NCI-H1930 (cell line): ENCODE measurements at places on chromosomes 6 and 20.

GRCh38 chr20:58109126-58109880, 119.2 kb downstream of the ANKRD60 start:
- no peak for DNase-seq

DNA sequence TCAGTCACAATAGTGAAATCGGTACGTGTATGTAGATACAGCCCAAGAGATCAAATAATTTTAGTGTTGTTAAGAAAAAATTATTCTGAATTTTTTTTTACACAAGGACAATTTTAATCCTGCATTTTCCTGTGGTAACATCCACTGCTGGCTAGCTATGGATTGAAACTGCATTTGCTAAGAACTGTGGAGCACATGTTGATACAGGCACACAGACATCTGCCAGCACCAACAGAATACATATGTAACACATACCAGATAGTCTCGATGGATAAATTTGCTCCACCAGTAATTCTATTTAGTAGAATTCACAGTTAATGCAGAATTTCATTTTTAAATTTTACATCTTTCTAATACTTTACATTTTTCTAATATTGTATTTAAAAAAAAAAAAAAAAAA, 2.2 kb downstream of the ASIP start:
- DNase-seq: no peak

GRCh38 chr6:46848684-46849360, 55.6 kb downstream of the MEP1A start:
- DNase-seq: peak; percentile 78

GRCh38 chr6:3633711-3634110, 117.8 kb downstream of the PXDC1 start:
- no peak for DNase-seq

GRCh38 chr6:4399656-4400055, 264.3 kb upstream of the ECI2 start:
- DNase-seq: no peak

DNA sequence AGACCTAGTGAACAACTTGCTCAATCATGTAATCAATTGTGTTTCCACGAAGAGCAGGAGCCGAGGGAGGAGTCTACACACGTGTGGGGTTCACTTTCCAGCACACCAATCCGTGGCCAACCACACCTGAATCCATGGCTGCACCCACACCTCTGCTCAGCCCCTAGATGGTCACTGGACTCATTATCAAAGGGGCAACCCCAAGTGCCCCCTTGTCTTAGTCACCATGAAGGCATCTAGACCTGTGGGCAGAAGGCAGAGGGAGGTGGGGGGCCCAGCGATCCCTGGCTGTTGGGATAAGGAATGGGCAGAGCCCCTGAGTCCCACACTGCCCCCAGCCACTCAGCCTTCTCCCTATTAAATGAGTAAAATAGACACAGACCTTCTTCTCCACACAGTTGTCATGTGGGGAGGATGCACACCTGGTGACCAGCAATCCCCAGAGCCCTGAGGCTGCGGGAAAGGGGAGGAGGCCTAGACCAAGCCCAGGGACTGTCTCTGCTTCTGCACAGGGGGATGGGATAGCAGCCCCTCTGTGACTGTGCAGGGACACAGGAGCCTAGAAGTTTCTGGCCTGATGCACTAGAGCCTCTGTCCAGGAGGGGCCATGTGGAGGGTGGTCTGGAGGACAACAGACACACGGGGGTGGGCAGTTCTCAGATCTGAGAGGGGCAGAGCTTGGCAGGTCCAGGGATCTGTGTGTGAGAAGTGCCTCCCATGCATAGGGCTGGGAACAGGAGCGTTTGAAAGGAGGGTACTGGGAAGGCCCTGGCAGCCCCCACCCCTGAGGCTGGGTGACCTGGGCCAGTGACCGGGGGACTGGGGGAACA, 1.9 kb upstream of the RAET1L start:
- no peak for DNase-seq

DNA sequence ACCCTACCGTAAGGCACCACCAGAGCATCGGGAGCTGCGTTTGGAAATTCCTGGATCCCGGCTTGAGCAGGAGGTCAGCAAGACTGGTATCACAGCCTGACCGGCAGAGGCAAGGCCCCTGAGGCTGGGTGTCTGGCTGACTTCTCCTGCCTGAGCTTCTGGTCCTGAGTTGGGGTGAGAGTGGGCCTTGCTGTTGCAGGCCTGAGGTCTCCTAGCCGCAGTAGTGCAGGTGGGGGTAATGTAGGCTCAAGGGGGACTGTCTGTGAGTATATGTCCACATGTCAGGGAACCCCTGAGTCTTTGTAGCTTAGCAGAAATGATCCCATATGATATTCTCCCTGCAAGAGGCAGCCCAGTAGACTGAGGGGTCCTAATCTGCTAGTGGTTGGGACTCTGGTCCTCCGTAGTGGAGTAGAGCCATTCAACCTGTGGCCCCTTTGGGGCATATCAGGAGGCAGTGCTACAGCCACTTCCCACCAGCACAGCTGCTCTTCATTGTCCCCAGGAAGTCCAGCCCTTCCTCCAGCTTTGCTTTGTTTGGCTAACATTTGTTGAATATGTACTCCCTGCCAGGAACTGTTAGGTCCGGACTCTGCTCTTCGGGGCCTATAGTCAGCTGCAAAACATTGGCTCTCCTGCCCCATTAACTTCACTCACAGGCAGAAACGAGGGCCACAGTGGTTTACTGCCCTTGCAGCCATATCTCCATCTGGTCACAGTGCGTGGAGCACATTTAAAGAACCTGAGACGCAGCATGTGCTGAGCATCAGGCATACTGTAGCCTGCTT, 10.9 kb downstream of the LRRC73 start:
- no peak for DNase-seq

DNA sequence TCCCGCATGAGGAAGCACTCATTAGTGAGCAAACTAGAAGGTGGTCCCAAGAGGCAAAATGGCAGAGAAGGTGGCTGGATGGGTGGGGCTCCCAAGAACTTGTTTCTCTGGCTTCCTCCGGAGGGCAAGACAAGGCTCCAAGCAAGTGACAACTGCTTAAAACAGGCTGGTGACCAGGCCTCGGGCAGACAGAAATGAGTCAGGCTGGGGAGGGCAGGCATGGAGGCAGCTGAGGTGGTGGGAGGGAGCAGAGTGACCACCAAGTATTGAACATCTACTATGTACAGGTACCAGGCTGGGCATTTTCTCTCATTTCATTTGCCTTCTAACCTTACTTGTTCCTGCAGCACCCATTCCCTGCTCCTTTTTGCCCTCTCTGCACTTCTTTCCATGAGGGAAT, 33.4 kb downstream of the TNXB start:
- no peak for DNase-seq

DNA sequence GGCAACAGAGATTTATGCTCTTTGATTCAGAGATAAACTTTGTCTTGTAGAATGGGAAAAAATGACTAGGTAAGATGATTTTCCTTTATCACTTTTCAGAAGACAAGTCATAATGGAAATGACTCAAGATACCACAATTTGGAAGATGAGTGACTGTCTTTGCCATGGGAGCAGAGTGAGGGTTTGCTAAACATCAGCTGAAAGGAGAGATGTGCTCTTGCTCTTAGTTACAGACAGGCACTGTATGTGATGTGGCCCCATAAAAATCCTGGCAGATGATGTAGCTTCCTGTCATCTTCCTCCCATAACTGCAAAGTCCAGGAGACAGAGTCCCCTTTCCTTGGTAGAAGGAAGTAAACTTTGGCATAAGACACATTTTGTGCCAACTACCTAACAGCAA, 47.6 kb downstream of the BACH2 start:
- DNase-seq: no peak

DNA sequence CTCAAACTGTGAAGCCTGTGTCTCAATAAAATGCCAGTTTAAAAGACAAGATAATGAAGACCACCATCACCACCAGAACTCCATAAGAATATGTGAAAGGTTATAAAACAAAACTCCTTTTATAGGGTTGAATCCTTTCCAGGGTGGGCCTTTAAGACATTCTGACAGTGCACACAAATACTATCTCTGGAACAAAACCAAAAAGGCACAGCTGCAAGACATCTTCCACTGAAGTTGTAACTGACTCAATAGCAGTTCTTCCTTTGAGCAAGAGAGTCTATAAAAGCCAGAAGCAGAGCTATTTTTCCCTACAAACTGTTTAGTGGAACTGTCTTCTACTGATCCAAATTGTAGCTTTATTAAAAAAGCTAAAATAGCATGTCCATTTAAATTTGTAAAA, 81.6 kb downstream of the EPB41L2 start:
- DNase-seq: no peak

DNA sequence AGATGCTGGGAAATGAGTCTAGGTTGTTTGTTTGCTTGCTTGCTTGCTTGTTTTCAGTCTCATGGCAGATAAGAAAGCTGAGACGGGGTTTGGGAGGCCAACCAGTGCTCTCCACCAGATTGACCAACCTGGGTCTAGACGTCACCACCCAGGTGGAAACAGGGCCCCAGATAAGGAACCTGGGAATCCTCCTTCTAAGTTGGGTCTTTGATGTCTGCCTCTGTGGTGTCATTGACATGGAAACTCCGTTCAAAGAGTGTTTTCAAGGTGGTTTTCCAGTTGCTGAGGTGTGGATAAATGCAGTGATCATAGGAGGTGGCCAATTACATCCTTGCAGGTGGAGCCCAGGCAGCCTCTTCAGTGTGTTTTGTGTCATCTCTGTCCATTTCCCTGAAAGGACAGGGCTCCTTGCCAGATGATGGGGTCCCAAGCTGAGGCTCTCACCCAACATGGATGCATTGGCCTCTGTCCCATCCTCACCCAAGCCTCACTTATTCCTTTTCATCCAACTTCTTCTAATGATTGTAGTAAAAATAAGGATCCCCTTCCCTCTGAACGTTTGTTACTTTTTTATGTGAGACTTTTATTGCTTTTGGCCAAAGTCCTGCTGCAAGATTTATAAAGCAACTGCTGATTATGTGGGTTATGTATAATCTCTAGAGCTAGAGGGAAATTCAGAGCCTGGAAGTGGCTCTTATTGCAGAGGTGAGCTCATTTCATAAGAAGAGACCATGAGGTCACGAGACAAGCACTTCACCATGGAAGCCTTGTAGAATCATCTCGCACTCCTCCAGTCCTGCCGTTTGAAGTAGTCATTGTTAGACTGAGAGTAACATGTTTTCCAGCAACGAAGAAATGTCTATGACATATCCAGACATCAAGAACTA, 32.0 kb upstream of the SYNDIG1 start:
- no peak for DNase-seq

- no peak for DNase-seq
Measured at GRCh38 chr6:36139431-36139830, 9.1 kb downstream of the MAPK13 start.

DNA sequence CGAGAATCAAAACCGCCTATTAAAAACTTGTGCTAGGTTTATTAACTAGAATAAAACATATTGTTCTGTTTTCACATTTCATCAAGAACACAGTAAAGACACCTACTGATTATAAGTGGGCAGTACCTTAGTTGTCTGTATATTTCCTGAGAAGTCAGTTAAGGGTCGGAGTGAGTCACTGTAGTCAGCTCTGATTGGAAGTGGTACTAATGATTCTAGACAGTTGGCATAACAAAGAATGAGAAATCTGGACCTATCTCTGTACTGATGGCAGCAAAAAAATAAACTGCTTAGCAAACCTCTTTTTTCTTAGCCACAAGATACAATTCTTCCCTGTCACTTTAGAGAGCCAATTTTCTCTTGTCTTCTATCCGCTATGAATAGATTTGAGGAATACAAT, 387.3 kb upstream of the ADGRB3 start:
- DNase-seq: no peak

DNA sequence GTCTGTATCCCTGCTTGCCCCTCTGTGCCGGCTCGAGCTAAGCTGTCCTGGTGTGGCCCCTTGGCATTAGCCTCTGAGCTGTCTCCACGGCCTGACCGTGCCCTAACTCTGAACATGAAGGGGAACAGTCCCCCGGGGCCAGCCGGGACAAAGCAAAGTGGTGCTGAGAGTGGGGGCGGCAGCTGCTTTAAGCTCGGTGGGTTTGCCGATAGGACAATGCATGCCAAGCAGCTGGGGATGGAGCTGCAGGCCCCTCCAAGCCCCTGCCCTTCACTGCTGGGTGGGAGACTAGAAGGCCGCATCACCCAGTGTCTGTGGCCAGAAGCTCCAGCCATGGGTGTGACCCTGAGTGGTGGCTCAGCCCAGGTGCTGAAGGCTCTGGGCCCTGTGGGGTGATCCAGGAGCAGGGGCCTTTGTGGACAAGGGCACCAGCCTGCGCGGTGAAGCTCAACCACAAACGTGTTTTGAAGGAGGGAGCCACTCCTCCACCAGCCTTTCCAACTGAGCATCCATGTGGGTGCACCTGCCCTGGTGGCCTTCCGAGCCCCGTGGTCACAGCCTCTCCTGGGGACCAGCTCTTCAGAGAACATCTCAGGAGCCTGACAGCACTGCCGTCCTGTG, 242.5 kb downstream of the ERMARD start:
- no peak for DNase-seq

DNA sequence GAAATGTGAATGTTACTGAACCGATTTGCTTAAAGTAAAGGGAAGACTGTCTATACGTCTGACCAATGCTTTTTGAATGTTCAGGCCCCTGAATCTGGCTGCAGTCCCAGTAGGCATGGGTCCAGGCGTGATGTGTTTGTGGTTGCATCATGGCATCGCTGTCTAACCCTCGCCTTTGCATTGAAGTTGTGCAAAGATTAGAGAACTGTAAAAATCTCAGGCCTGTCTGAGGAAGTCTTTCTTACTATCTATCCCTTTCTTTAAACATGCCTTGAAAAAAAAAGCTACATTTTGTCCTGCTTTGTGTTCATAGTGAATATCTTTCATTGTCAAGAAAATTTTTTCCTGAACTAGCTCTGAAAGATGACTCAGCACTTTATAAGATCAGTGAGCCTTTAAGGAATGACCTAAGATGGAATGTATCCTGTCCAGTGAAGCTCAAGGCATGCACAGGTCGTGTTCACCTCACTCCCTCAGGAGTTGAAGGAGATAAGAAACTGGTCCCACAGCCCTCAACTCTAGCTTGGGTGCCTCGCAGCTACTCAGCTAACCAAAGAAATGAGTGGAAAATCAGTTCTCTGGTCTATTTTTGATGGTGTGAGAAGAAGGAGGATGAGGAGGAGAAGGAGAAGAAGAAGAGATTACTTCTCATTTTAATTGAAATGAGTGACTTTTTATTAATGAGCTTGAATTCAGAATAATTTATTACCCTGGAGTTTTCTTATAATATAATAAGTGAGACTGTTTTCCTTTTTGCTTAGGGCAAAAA, 48.6 kb downstream of the TPD52L1 start:
- DNase-seq: no peak

DNA sequence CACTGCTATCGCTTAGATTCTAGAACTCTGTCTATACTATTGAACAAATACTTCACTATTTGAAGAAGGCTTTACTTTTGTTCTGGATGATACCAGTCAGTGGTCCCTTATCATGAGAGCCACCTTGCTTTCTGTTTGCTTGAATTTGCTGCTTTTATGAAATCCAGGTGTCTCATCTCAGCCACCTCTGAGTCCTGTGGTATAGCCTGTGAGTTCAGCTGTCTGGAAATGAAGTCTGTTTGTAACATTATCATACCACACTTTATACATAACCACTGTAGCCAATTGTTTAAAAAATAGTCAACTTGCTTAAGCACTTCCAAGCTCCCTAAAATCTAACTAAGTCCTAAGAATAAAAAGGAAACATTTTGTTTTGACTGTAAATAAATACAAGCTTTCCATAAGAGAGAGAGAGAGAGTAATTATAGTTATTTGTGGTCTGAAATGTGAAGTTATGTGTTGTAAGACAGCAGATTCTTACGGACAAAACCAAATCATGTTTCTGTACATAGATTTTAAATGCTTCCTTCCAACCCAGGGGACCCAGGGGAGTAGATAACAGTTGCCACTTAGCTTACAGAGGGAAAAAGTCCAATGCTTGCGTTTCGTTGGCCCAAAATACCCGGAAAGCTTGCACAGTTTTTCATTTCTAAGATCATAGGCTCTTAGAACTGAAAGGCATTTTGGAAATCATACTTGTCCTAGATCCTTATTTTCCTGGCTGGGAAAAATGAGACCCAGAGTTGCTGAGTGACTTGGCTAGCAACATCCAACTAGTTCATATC, 1107.8 kb upstream of the FLRT3 start:
- no peak for DNase-seq
